ENCODE measurements at places on chromosomes 4 and X.
A peak's percentile ranks its signal among the peaks of the same experiment; 100 is the strongest.

DNA sequence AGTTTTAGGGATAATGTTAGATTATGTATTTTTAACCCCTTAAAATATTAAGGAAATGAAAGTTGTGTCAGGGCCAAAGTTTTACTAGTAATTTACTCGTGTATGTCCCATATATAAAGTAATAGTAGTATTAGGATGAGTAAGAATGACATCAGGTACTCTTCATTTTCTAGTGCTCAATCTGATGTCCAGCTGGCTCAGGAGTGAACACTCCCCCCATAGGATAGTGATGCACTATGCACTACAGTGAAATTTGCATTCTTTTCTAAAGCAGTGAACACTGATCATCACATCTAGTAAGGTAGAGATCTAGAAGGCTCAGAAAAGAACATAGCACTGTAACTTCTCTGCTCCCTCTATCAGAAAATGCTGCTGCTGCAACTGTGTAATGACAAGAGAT is 409.7 kb downstream of the GLUD2 start:
- DNase-seq = no peak

DNA sequence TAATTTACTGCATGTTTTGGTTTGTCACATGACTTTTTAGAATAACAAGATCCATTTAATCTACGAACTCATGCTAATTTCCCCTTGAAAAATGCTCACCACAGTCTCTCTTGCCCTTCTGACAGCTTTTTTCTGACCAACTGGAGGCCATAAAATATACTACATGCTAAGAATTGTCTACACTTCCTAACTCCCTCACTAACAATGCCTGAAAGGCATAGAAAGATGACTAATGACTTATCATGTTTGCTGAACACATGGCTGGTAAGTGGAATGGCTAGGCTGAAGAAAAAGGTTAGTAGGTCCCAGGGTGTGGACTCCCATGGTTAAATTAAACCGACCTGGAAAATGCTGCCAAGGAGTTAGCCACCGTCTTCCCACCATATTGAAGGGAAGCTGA is 309.9 kb downstream of the SPOCK3 start:
- DNase-seq = no peak

- peak; percentile 62 for DNase-seq
These were observed 37.0 kb downstream of the IRS4 start for GRCh38 chrX:108699368-108699767.

GRCh38 chr4:108906006-108906405 is 143.2 kb upstream of the ETNPPL start:
- DNase-seq = no peak

DNA sequence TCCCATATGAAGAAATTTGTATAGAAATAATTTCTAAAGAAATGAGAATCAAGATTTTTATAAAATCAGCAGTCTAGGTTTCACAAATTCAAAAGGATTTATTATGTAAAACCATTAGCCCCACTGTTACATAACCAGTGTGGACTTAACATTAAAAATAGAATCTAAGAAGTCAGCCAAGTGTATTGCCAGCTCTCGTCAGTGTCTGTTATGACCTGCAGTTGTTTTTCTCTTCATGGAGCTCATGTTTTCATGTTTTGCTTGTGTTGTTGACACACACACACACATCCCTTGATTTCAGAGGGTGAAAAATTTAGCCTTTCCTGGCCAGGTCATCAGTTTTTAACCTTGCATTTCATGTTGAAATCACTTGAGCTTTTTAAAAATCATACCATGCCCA is 39.5 kb downstream of the USP38 start:
- DNase-seq = peak; percentile 32

- no peak for DNase-seq
These were observed 135.2 kb upstream of the RASGEF1B start for GRCh38 chr4:81606801-81607501.

DNA sequence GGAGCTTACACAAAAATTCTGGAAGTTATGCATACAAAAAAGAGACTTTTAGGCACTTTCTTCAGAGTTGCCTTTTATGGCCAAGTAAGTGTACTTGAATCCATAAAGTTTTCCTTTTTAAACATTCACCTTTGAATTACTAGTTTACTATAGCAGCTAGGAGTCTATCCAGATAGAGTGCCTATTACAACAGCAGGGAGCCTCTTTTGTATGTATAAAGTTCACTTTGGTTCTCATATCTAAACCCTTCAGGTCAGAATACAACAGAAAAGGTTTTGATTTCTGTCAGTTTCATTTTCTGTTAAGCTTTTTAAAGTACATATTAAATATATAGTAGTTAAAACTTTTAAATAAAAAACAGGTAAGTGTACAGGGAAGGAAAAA is 51.4 kb upstream of the IL13RA1 start:
- DNase-seq = no peak

DNA sequence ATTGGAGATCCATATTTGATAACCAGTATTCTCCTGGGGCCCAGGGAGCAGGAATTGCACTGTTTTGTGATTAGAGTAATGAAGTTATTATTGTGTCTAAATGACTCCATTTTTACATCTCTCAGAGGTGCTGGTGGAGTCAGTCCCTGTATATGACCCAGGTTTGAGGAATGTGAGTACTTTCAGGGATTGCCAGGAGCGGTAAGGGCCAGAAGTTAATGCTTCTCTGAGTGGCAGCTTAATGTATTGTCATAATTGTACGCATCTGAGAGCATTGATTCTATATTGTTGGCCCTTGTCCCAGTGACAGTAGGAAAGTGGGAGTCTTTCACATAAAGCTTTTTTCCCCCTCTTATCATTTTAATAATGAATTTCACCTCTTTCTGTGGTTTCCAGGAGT is 146.2 kb downstream of the GATB start:
- DNase-seq = no peak

DNA sequence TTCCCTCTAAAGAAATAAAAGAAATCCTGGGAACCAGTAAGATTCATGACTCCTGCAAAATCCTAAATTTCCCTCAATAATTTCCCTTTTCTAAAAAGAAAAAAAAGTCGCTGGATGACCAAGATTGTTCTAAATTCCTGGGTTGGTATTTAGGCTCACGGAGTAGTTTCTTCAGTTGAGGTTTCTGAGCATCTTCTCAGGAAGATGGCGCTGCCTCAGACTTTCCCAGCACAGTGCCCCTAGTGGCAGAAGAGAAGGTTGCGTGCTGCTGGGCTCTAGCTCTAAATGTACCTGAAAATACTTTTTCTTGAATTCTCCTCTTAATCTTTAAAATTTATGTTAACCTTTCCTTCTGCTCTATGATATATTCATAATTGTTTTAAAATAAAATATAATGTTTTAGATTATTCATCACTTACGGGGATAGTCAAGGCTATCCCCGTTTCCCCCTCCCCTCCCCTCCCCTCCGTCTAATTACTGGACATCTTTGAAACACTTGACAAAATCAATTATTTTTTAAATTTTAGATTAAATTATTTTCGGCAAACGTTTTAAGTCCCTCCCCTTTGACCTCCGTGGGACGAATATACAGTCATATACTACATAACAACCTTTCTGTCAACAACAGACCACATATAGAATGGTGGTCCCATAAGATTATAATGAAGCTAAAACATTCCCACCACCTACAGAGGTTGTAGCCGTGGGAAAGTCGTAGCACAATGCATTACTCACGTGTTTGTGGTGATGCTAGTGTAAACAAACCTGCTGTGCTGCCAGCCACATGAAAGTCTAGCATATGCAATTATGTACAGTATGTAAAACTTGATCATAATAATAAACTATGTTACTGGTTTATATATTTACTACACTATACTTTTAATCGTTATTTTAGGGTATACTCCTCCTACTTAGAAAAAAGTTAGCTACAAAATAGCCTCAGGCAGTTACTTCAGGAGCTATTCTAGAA is 41.0 kb upstream of the GATB start:
- DNase-seq = peak; percentile 26

DNA sequence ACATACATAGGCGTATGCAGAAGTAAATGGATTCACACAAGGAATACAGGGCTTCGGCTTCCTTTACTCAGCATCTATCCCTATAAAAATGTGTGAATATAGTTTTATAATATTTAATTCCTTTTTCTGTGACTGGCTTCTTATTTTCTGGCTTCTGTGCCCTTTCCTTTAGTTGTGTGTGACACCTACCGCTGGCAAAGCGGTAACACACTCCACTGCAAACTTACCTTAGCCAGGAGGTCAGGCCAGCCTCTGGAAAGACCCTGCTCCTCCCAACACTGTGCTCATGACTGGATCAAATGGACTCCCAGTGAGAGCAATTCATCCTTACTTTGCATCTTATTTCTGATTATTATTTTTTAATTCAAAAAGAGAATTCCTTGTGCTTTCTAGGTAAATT is 244.2 kb downstream of the ANK2 start:
- DNase-seq = no peak

DNA sequence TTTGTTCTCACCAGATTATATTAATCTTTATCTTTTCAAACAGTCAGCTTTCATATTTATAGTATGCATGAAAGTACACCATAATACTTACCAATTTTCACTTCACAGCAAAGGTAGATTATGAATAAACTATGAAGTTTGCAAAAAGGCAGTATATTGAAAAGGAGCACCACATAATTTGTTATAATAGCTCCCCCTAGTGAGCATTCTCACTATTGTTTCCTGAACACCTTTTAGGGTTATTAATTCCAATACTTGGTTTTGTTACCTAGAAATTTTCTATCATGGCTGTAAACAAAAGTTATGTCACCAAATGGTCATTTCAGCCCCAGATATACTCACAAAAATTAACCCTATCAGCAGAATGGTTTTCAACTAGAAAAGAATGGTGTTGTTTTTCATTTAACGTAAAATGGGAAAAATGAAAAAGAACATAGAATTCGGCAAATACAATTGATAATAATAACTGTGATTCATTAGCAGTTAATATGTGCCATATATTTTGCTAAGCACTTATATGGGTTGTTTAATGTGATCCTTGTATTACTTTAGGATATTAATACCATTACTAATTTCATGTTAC is 30.2 kb upstream of the NKX6-1 start:
- peak; percentile 48 for DNase-seq

- DNase-seq = peak; percentile 64
These were observed 877 bp downstream of the GPRASP1 start for GRCh38 chrX:102652031-102652688.

DNA sequence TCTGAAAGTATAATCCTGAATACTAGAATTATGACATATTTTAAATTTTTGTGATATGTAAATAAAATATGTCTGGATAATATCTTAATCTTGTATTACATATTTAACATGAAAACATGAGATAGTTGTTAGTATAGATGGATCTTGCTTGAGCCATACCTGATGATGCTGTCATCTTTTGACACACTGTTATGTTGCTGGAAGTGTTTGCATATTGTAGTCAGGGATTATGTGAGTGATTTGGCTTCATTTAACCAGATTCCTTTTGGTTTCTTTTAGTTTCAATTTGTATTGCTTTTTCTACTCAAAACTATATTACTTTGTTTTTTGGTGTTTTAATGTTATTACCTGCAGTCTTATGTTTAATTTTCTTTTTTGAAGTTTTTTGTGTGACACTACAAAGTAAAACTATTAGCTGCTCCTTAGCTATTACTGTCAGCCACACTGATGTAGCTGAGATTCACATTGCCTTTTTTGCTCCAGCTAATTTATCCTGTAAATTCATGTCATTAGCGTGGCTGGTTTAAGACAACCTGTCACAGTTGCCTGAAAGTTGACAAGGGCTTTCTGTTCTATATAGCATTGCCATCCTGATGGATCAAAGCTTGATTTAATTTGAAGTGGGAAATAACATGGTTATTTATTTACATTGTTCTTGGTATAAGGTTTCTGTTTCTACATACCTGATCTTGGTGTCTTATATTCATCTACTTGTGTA is 33.7 kb downstream of the METAP1 start:
- DNase-seq = no peak

DNA sequence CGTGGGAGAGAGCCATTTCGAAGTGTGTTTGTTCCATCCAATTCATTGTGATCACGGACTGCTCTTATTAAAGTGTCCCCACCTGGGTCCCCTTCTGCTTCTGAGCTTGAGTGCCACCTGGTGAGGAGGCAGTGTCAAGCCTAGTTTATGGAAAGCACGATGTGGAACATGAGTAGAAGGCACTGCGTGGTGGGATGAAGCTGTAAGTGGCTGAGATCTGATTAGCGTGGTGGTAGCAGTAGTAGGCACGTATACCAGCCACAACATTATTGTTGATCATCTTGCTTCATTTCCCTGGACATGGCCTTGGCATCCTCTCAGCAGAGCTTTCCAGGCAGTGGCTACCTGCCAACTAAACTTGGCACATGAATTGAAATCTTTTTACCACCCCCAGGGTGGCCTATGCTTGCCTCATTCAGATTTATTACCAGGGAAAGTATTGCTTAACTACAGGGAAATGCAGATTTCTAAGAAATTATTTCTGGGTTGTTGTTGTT is 46.4 kb downstream of the GPAT3 start:
- no peak for DNase-seq

DNA sequence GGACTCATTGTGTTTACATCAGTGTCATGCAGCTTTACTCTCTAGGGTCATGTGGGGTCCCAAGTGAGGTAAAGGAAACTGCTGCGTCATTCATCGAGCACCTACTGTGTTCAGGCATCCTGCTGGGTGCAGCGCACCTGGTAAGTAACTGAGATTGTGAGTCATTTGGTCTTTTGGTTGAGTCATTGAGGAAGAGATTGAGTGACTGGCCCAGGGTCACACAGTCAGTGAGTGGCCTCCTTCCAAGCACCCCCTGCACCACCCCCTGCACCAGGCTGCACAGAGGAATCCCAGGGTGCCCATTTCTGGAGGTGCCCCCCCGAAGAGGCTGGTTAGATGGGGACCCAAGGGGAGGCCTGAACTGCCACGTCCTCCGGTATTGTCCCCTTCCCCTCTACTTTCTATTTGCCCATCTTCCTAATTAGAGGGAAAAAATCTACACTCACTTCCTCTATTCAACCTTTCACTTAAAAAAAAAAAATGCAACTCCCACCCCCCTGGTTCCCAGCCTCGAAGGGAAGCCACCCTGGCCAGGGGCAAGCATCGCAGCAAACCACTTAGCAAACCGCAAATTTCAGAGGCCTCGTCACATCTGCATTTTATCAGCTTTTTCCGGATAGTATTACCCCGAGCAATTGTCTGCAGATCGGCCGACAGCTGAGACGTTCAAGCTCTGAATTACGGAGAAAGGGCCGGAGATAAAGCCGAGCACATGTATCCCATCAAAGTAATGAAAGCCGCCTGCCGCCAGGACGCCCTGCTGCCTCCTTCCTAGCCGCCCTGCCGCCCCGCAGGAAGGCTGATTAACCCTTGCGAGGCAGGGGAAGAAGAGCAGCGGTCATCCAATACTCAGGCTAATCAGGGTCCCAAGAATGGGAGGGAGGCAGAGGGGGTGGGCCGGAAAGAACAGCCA is 96.3 kb upstream of the MSX1 start:
- no peak for DNase-seq

- no peak for DNase-seq
These were observed 97.7 kb upstream of the ACSL4 start for GRCh38 chrX:109830704-109831206.

- DNase-seq = no peak
These were observed 370.4 kb downstream of the INPP4B start for GRCh38 chr4:142475663-142476062.

DNA sequence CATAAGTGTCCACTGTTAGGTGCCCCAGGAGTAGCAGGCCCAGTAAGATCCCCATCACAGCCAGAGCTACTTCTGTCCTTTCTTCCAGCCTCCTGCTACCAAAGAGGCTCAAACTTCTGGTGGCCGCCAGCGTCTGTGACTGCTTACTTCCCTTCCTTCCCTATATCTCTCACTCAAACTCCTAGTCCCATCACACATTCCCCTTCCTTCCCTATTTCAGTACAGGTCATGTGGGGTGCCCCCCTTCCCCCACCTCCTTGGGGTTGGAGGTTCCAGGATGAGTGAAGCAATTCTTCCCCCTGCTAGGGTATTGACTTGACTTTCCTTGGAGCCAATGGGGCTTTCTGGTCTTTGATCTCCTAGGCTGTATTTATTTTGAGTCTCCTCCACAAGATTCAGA is at the start of gene VSIG4:
VSIG4 (minus strand) TSS at position 137 of the 400 bp plus-strand sequence; CDS start at position 55, 82 bp downstream.
- DNase-seq = no peak

GRCh38 chrX:119423631-119424030 is 24.5 kb downstream of the SLC25A43 start:
- DNase-seq = no peak
